ENCODE measurements at places on chromosomes 13 and 19.
A peak's percentile ranks its signal among the peaks of the same experiment; 100 is the strongest.

- peak; percentile 73 for DNase-seq
Measured at GRCh38 chr19:16070366-16070990, 5.8 kb upstream of the TPM4 start.

- DNase-seq = no peak
Measured at GRCh38 chr19:7947939-7948338, 4.5 kb upstream of the TIMM44 start.

- DNase-seq = no peak
Measured at GRCh38 chr13:32600890-32601289, 14.6 kb downstream of the PDS5B start.

DNA sequence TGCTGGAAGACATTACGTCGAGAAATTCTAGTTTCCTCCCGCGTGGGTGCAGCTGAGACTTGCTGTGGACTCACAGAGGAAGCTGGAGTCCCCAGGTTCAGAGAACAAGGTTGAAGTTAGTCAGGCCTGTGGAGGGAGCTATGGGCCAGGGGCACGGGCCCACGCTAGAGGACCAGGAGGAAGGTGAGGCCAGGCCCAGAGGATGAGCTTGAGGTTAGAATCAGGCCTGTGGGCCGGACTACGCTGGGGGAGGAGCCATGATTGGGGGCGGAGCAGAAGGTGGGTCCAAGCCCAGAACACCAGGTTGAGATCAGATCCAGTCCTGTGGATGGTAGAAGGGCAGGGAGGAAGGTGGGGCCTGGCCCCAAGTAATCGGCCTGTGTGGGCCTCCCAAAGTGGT lies 32.6 kb downstream of the ZNF846 start:
- no peak for DNase-seq

- DNase-seq = no peak
Measured at GRCh38 chr13:110829486-110829885, 85.4 kb downstream of the ANKRD10 start.

GRCh38 chr13:33745370-33746324 lies 72.3 kb upstream of the RFC3 start:
- no peak for DNase-seq

GRCh38 chr19:12623361-12624031 lies 12.8 kb downstream of the ZNF791 start:
- no peak for DNase-seq

DNA sequence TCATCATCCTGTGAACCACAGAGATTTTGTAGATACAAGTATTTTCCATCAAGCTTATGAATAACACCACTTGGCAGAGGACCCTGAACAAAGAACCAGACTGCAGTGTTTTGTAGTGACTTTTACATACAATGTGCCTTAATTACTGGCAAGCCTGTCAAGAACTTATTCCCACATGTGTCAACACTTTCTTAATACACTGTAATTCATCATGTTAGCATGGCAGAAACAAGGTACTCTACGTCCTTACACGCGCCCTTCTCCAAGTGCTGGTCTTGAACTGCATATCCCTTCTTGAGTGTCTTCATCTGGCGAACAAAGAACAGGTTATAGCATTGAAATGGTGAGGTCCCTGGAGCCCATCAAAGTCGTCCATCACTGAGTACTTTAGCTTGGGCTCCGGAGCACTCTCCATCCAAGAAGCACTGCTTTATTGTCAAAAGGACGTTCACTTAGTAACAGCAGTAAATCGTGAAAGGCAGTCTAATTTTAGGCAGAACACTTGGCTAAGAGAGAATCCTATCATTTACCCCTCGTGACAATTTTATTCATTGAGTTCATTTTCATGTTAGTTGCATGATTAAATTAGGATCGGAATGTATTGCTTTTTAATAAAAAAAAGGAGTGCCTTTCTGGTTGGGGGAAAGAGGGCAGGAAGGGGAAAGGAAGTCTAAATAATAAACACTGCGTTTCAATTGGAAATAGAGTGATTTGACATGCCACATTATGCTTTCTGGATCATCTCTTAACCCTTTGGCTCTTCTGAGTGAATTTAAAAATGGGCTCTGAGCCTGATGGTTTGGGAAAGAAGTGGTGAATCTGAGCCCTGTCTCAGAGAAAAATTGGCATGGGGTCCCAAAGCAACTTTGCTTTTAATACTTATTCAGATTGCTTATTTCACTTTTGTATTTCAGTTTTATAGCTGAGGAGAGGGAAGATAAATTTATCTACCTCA lies 376.1 kb downstream of the DLEU7 start:
- no peak for DNase-seq
